A549 treated with CpdA at 1 μM for 4 hours (cell line): ENCODE measurements at places on chromosomes 4 and X. TPM values are rescaled to one million over a fixed set of nuclear protein-coding genes. Genes with fewer than 3 reads are reported as not detected.

The TCEAL3 gene
- 13.5 to 20.6 TPM (median 19.0 TPM) in 5 replicates for total RNA-seq

The TADA2B gene
- total RNA-seq = 13.4 to 13.8 TPM (median 13.7 TPM) in 5 replicates

The LGI2 gene
- total RNA-seq = 0.09 to 0.32 TPM (median 0.20 TPM) in 5 replicates

The DUSP9 gene
- 0.83 to 1.7 TPM (median 1.2 TPM) in 5 replicates for total RNA-seq

The PRR32 gene
- total RNA-seq = not detected in 5 replicates
